KG1 (cell line): ENCODE measurements at places on chromosomes 6 and 20.

- DNase-seq, result peak; percentile 0
Observed at GRCh38 chr20:60446267-60447111, 488.3 kb downstream of the CDH26 start.

DNA sequence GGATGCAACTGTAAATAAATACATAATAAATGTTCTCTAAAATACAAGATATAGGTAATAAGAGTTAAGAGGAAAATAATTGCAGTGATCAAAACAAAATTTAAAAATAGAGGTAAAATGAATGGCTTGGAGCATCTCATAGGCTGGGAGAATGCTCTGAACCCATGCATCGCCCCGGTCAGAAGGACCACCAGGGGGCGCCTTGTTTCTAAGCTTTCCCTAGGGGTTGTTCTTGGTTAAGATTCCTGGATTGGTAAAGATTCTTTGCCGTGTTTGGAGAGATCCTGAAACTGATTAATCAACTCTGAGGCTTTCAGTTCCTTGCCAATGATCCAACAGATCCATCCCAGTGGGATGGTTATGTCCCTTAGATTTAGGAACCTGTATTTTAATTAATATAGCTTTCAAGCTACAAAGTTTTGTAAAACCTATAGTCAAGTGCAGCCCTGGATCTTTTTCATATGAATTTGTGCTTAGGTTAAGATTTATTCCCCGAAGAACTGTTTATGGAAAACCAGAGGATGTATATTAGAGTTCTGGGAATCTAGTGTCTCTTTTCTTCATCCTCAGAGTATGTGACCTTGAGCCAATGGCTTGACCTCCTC lies 45.3 kb upstream of the PRELID3B start:
- peak; percentile 71 for DNase-seq

DNA sequence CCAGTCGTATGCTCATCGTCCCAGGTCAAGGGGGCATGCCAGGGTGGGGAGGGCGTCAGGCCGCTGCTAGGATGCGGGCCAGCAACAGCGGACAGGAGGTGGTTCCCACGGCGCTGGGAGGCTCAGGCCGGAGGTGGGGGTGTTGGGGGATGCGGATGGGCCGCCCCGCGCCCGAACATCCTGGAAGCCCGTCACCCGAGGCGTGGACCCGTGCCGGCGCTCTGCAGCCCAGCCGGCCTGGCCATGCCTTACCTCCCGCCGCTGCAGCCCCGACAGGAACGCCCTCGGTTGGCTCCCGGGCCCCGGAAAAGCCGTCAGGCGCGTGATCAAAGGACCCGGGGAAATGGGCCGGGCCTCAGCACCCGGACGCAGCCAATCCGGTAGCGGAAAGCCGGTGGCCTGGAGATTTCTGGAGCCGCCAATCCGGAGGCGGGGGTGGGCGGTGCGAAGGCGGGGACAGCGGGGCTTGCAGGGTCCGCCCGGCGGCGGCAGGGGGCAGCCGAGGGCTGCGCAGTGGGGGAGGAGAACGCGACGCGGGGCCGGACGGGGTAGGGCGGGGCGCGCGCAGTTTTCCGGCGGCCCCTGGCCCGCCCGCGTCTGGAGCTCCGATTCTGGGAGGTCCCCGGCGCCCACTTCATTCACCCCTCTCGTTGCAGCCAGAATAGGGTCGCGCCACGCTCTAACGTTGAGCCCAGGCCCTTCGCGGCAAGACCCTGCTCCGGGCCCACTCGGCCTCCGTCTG lies at the start of gene SMIM29:
Gene SMIM29, minus strand, starts transcription at position 280 of the 742 bp plus-strand sequence. CDS start 1,215 bp downstream, outside the sequence.
- peak; percentile 92 for DNase-seq

GRCh38 chr6:160519603-160520042 lies 144.5 kb downstream of the LPA start:
- no peak for DNase-seq

DNA sequence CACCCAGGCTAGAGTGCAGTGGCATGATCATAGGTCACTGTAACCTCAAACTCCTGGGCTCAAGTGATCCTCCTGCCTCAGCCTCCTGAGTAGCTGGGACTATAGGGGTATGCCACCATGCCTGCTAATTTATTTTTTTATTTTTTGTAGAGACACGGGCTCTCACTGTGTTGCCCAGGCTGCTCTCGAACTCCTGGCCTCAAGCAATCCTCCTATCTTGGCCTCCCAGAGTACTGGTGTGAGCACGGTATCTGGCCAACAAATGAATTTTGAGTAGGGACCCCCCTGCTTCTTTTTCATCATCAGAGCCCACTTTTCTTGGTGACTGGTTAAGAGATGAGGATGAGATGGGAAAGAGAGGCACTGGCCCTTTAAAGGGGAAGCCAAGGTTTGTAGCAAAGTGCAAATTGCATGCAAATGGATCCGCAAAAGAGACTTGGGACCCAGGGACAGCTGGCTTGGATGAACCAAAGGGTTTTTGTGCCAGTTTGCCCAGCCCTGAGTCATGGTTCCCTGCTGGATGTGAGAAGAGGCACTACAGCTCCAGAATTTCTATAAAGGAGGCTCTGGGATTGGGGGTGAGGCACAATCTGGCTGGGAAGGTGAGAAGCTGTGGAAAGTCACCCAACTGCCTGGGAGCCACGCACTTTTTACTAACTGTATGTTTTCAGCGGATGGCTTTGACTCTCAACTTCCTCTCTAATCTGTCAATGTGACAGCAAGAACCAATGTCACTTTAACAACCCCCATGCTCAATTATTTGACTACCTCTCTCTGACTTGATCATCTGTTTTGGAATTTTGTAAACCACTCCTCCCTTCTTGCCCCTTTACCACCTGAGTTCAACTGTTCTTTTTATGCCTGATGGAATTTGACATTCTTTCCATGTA lies 58.7 kb upstream of the RNF24 start:
- DNase-seq, result no peak

DNA sequence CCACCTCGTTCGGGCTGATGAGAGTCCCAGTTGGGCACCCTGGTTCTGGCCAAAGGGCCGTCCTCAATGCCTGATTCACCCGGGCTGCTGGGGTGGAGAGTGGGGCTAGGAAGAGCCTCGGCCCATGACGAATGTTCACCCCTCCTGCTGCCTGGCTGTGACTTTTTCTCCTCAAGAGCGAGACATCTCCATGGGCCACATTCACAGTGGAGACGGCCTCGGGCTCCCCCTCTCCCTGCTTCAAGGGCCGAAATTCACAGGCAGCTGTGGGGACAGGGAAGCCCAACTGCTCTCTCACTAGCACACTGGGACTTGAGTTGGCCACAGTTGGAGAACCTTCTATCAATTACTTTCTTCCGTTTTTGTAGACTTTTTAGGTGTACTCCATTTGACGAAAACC lies 138.0 kb downstream of the SYNDIG1 start:
- DNase-seq, result no peak

- DNase-seq, result no peak
Observed at GRCh38 chr20:58903614-58904013, 51.1 kb downstream of the GNAS start.

GRCh38 chr6:18021166-18021850 lies 33.9 kb upstream of the KIF13A start:
- DNase-seq, result no peak

DNA sequence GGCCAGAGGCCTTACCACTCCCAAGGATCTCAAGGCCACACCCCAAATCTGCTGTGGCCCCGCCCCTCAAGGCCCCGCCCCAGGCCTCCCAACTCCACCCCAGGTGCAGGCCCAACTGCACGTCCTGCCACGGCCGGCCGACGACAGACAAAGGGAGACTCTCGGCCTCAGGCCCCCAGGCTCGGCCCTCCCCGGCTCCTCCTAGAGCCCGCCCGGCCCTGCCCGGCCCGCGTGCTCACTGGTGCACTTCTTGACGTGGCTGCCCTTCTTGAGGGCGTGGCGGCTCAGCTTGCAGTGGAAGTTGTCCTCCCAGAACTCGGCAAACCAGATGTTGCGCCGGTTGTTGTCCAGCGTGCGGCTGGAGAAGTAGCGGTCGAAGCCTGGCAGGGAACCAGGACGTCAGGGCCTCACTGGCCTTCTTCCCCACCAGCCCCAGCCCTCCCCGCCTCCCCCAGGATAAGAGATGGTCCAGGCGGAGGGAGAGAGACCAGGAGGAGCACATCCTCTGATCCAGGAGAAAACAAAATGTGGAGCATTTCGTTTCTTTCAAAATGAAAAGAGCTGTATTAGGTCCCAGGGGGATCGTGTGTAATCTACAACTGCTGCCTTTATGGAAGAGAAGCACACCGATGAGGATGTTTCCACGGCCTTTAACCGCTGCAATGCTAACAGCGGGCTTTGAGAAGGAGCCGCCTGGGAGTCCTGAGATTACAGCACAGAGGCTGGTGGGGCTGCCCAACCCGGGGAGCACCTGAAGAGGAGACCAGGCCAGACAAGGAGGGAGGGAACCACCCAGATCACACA lies 89.4 kb downstream of the GRM4 start:
- no peak for DNase-seq

DNA sequence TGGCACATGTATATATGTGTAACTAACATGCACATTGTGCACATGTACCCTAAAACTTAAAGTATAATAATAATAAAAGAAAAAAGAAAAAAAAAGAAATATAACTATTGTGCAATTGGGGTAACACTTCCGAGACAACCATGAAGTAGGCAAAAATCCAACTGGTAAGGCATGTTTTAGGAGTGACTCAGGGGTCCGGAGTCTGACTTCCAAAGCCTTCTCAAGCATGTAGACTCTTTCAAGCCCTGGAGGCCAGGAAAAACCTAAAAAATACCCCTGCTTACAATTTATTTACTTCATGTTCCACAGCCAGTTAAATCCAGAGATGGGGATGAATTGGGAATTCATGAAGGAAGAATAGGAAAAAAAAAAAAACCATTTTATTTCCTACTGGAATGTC lies 161.3 kb upstream of the PHACTR1 start:
- DNase-seq, result no peak

- no peak for DNase-seq
Observed at GRCh38 chr6:144939921-144940320, 654.8 kb downstream of the UTRN start.

GRCh38 chr6:36116066-36116864 lies 14.0 kb upstream of the MAPK13 start:
- DNase-seq, result no peak

DNA sequence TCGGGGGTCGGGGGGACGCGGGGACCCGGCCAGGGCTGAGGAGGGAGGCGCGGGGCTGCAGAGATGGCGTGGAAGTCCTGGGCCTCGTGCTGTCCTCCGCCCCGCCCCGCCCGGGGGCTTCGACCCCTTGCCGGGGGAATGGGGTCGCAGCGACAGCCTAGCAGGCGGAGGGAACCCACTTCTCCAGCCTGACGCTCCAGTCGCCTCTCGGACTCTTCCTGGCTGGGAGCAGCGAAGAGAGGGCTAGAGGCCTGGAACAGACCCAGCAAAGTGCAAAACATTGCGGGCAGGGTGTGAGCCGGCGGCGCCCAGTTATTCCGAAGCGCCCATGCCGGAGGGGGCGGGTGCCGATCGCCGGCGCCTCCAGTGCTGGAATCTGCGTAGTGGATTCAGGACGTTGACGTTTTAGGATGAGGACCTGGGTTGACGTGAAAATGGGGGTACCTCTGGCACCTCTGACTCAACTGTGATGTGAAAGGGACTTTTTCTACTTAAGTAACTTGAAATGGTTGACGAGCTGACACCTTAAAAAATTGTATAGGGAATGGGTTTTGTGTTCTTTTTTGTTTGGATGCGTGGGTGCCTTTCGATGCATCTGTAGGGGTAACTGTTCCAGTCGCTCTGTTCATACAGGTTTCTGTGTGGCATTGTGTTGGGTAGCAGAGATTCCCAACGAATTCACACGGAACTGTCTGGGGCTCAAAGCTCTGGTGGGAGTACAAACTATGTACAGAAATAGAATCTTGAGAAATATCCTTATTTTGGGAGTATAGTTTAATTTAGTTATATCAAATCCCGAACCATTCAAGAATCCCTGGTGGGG lies 1.4 kb downstream of the SLC35F1 start:
- no peak for DNase-seq

DNA sequence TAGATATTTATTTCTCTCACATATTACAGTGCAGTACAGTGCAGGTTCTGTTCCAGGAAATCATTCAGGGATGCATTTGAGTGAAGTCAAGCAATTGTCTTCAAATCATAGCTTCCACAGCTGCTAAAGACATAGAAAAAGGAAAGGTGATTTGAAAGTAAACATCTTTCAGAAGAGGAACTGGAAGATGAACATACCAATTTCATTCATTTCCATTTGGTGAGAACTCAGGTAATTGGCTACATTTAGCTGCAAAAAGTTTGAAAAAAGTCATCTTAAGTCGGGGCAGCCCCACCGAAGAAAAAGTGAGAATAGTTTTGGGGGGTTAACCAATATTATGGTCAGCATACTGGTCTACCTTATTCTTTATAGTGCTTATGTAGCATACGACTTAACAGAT lies 61.4 kb upstream of the IL20RA start:
- no peak for DNase-seq

- no peak for DNase-seq
Observed at GRCh38 chr6:159582736-159583135, 110.3 kb downstream of the SOD2 start.

DNA sequence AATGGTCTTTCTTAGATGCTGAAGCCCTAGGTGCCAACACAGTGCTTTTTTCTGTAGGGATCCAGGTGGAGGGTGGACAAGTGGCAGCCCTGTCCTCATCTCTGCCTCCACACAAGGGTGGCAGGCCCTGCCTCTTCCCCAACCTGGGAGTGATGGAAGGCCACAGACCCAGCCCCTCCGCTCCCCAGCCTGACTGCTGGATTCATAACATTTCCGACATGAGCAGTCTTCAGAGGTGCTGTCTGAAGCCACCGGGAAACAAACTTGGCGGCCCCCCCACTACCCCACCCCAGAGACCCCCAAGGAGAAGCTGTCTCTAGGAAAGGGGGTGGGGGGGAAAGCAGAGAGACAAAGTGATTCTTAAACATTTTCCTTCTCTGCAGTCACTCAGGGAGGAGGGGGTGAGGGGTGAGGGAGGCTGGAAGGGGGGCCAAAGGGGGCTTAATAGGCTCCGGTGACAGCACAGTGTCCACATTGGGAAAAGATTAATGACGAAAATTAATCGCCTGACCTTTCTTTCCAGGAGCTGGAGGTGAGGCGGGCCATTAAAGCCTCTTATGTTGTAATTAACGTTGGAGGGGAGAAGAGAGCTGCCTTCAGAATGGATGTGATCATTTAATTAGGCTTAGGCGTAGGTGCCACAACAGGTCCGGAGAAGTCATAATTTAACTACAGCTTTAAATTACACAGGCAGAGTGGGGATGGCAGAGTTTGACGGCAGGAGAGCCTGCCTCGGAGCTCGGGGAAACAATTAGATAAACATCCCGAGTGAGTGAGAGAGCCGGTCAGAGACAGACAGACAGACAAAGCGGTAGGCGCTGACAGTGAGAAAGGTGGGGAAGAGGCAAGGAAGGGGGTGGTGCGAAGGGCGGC lies 76.8 kb upstream of the FOXP4 start:
- DNase-seq, result no peak

DNA sequence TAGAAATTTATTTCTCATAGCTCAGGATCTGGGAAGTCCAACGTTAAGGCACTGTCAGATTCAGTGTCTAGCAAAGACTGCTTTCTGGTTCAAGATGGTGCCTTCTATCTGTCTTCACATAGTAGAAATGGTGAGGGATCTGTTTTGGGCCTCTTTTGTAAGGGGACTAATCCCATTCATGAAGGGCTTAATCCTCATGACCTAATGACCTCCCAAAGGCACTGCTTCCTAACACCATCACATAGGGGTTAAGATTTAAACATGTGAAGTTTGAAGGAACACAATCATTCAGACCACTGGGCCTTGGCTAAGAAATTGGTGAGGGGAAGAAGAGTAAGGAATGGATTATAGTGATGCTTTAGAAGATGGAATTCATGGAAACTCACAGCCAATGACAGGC lies 237.6 kb downstream of the PACRG start:
- no peak for DNase-seq
